ENCODE measurements at places on chromosomes 11 and 22.

- H3K27me3 ChIP-seq = no peaks in the 10 kb centered on the region
- peak overlapping the region; percentile 100 for H3K27ac ChIP-seq
- no peaks in the 10 kb centered on the region for H3K36me3 ChIP-seq
- peak overlapping the region; percentile 76 for H3K4me3 ChIP-seq
- DNase-seq = no peak
Observed at GRCh38 chr11:12088047-12088481, 22.3 kb upstream of the MICAL2 start.

GRCh38 chr11:27700351-27701301 lies at the start of gene BDNF:
Gene BDNF, minus strand, starts transcription at chr11:27700455. Its CDS starts 41,891 bp downstream, at chr11:27658564.
- H3K27ac ChIP-seq = peak within 1 kb of the TSS; percentile 68
- H3K4me3 ChIP-seq = peak within 1 kb of the TSS; percentile 92
- H3K36me3 ChIP-seq = no peaks in the 10 kb centered on the region
- peak; percentile 72 for DNase-seq

GRCh38 chr11:129701706-129702105 lies 113.9 kb upstream of the TMEM45B start:
- peaks cover 67% of the 10 kb centered on the region for H3K27me3 ChIP-seq
- no peak overlapping the region for H3K4me3 ChIP-seq
- no peak for DNase-seq
- H3K27ac ChIP-seq = no peak overlapping the region
- peaks cover 1% of the 10 kb centered on the region for H3K36me3 ChIP-seq
- H3K4me1 ChIP-seq = no peaks in the 10 kb centered on the region

- H3K36me3 ChIP-seq = peaks cover 2% of the 10 kb centered on the region
- no peak for DNase-seq
- no peaks in the 10 kb centered on the region for H3K4me1 ChIP-seq
- H3K4me3 ChIP-seq = no peak overlapping the region
Observed at GRCh38 chr11:121930004-121930965, 185.7 kb downstream of the BLID start.

GRCh38 chr11:129119036-129119435 lies 73.1 kb downstream of the ARHGAP32 start:
- H3K27ac ChIP-seq = no peak overlapping the region
- H3K4me1 ChIP-seq = peaks cover 23% of the 10 kb centered on the region
- no peak for DNase-seq
